ENCODE measurements at places on chromosomes 5 and 9. TPM values are rescaled to one million over a fixed set of nuclear protein-coding genes. Genes with fewer than 3 reads are reported as not detected.

GRCh38 chr5:140358738-140359310 lies 1.2 kb upstream of the SLC4A9 start:
- no peak for DNase-seq

DNA sequence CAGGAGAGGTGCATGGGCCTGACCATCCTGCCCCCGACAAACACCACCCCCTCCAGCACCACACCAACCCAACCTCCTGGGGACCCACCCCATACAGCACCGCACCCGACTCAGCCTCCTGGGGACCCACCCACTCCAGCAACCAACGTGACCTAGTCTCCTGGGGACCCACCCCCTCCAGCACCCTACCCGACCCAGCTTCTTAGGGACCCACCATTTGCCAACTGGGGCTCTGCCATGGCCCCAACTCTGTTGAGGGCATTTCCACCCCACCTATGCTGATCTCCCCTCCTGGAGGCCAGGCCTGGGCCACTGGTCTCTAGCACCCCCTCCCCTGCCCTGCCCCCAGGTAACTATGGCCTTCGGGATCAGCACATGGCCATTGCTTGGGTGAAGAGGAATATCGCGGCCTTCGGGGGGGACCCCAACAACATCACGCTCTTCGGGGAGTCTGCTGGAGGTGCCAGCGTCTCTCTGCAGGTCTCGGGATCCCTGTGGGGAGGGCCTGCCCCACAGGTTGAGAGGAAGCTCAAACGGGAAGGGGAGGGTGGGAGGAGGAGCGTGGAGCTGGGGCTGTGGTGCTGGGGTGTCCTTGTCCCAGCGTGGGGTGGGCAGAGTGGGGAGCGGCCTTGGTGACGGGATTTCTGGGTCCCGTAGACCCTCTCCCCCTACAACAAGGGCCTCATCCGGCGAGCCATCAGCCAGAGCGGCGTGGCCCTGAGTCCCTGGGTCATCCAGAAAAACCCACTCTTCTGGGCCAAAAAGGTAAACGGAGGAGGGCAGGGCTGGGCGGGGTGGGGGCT lies 4.6 kb downstream of the CEL start:
- DNase-seq, result no peak

PCDHA1 gene
- total RNA-seq, result 0.45 TPM

GGTA1 gene
- total RNA-seq, result 0.35 TPM

GRCh38 chr9:23825700-23826099 lies 340 bp downstream of the ELAVL2 start:
- DNase-seq, result no peak

LCN1 gene
- not detected for total RNA-seq

OR1Q1 gene
- total RNA-seq, result not detected

DNA sequence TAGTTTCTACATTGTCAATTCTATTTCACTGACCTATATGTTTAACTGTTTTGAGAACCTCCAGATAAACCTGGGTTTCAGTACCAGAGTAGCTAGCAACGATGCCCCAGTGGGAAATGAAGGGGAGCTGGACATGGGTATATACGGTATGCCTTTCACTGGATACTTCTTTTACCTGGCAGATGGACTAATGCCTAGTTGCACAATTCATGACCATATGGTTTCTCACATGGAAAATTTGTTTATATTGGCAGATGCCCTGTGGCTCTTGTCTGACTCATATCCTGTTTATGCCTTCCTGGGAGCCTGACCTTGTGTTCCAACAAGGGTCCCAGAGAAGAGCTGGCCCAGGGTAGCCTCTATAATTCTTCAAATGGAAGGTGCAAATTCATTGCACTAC lies 144.1 kb downstream of the MAT2B start:
- DNase-seq, result peak; percentile 87

GRCh38 chr5:158755221-158755620 lies 344.5 kb downstream of the EBF1 start:
- DNase-seq, result no peak

GRCh38 chr5:163105456-163105855 lies 331.9 kb upstream of the CCNG1 start:
- DNase-seq, result peak; percentile 5

- no peak for DNase-seq
Observed at GRCh38 chr5:132854301-132854700, 12.0 kb downstream of the GDF9 start.

SLC31A1 gene
- 36.1 TPM for total RNA-seq

SH3RF2 gene
- total RNA-seq, result 3.0 TPM

- DNase-seq, result no peak
Observed at GRCh38 chr5:157914151-157914788, 55.3 kb upstream of the CLINT1 start.

DNA sequence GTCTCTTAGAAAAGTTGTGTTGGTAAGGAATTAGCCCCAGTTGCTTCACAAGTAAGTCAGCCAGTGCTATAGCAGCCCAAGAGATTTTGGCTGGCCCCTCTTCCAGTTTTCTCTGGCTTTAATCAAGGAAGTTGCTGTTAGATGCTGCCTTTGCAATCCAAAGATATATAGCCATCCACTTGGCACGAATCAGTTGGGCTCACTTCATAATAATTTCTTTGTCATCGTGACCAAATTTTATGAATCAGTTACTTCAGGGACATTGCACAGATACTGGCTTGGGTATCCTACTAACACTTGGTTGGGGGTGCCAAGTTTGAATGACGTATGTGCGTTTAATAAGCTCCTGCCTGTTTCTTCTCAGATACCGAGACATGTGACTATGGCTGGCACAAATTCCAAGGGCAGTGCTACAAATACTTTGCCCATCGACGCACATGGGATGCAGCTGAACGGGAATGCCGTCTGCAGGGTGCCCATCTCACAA lies 81.5 kb downstream of the VCAN start:
- DNase-seq, result no peak

- DNase-seq, result peak; percentile 39
Observed at GRCh38 chr5:15203376-15203775, 296.6 kb upstream of the FBXL7 start.

GRCh38 chr9:99016681-99017387 lies 73.1 kb downstream of the COL15A1 start:
- DNase-seq, result no peak

- DNase-seq, result peak; percentile 76
Observed at GRCh38 chr5:116746668-116747067, 172.0 kb upstream of the SEMA6A start.

CD180 gene
- not detected for total RNA-seq

TMEM215 gene
- not detected for total RNA-seq

PRRX2 gene
- 16.5 TPM for total RNA-seq

EGFLAM gene
- total RNA-seq, result 1.1 TPM

FABP6 gene
- total RNA-seq, result not detected

TXNDC8 gene
- total RNA-seq, result not detected

DNA sequence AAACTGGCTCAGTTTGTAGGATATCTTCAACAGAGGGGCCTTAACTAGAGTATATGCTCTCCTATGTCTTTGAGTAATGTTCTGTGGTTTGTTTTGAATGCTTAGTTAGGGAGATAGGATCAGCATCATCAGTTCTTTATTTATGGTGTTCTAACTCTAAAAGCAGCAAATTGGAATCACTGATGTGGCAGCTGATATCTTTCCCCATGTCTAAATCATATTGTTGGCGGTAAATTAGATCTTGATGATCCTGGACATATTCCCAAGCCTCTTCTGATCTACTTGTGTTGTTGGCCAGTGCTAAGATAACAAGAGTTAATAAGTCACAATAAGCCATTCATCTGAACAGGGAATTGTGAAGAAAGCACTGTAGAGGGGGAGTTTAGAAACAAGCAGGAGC lies 332.4 kb upstream of the DAB2 start:
- no peak for DNase-seq

DNA sequence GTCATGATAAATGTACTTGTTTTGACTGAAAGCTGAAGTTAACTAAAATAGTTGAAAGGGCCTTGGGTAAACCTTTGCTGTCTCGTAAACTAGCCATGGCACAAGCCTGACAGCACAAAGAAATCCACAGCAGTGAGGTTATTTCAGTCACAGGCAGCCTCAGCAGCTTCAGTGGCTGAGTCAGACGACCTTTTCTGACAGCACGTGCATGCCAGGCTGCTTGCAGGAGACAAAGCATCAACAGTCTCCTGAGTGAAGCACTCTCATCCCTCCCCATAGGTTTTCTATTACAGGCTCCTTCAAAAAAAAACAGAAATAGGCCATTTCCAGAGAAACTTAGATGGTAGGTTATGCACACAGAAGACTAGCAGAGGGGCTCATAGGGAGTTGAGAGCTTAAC lies 34.6 kb downstream of the OXCT1 start:
- DNase-seq, result peak; percentile 81

GRCh38 chr5:150469718-150470469 lies 20.4 kb upstream of the RPS14 start:
- peak; percentile 90 for DNase-seq

- no peak for DNase-seq
Observed at GRCh38 chr5:175104677-175105076, 339.3 kb downstream of the DRD1 start.

- DNase-seq, result peak; percentile 19
Observed at GRCh38 chr5:130871346-130872086, 293.5 kb downstream of the HINT1 start.

C5orf58 gene
- total RNA-seq, result not detected

GAPT gene
- not detected for total RNA-seq

GRCh38 chr5:150075806-150076205 lies 10.5 kb downstream of the CSF1R start:
- DNase-seq, result no peak

GRCh38 chr5:88090506-88090905 lies 178.1 kb downstream of the TMEM161B start:
- DNase-seq, result no peak

DENND1A gene
- total RNA-seq, result 9.5 TPM

- DNase-seq, result no peak
Observed at GRCh38 chr9:136712690-136713544, 545 bp downstream of the DIPK1B start.

- DNase-seq, result no peak
Observed at GRCh38 chr5:137186759-137187461, 312.2 kb downstream of the SPOCK1 start.

FAM153A gene
- total RNA-seq, result 0.02 TPM

SLC46A2 gene
- not detected for total RNA-seq

GRCh38 chr9:78543353-78543752 lies 246.4 kb downstream of the PSAT1 start:
- no peak for DNase-seq

GRCh38 chr9:137244486-137245449 lies 3.7 kb downstream of the TUBB4B start:
- DNase-seq, result no peak

HTR1A gene
- total RNA-seq, result not detected

GRCh38 chr5:176647843-176648473 lies 674 bp downstream of the TSPAN17 start:
- DNase-seq, result peak; percentile 51

DNA sequence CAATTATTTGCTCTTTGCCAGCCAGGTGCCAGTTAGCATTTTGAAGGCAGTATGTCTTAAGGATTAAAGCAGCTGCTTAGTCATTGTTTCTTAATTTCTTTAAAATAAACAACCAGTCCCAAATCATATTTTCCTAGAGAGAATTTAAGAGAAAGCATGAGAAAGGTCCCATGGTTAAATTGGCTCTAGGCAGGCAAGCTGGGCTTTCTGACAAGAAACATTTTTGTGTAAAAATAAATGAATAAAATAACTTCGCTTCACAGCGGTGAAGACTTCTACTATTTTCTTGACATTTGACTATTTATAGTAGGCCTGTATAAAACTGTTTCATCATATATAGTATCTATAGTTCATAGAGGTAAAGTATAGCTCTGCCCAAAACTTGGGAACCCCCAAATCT lies 617.7 kb upstream of the C9orf72 start:
- peak; percentile 6 for DNase-seq

GABBR2 gene
- 0.91 TPM for total RNA-seq

DNA sequence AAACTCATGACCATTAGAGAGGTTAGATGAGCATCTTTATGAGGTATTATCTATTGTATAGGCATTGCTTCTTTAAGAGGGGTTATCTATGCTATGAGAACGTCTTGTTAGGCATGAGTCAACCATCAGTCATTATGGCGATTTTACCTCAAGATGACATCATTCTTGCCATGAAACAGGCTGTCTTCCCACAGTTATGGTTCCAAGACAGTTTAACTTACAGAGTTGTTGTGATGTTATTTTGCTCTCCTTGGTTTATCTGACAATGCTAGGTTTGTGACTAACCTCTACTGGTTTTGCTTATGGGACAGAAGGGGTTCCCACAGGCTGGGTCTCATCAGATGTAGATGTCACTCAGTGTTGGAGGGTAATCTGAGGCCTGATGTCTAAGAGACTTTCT lies 1864.7 kb upstream of the ACO1 start:
- DNase-seq, result peak; percentile 4

GRCh38 chr5:53603009-53603687 lies 42.7 kb downstream of the NDUFS4 start:
- DNase-seq, result no peak

DNA sequence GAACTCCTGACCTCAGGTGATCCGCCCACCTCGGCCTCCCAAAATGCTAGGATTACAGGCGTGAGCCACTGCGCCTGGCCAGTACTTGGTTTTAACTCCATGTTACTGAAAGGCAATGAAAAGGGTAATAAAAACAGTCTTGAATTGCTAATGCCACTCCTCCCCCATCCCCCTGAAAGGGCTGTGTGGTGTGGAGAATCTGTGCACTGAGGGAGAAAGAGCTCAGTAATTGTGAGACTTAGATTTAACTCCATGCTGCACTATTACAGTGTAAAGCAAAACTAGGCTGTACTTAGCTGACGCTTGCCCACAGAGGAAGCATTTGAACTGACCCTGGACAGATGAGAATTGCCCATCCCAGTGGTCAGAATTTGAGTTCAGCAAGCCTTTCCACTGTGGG lies 1662.4 kb upstream of the ACO1 start:
- no peak for DNase-seq
